ENCODE measurements at places on chromosomes 6 and 20.

DNA sequence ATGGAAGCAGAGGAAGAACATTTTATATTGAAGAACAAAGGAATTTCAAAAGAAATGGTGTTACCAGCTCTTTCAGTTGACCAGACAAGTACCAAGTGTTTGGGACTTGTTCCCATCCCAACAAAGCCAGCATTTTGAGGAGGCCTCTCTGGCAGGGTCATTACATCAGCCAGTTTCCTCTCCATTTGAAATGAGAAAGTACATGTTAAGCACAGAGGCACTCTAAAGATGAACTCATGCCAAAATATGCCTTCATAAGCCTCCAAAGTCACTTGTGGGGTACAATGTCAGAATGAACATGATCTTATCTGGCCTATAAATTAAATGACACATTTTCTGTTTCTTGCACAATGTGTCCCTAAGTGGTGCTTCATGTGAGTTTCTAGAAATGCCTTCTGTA is 223.9 kb downstream of the PRL start:
- DNase-seq: no peak

GRCh38 chr6:82744286-82745015 is 321.2 kb downstream of the UBE3D start:
- no peak for DNase-seq

- DNase-seq: no peak
Measured at GRCh38 chr20:12869669-12870068, 139.1 kb upstream of the SPTLC3 start.

- no peak for DNase-seq
Measured at GRCh38 chr6:23659125-23659524, 466.9 kb upstream of the NRSN1 start.

DNA sequence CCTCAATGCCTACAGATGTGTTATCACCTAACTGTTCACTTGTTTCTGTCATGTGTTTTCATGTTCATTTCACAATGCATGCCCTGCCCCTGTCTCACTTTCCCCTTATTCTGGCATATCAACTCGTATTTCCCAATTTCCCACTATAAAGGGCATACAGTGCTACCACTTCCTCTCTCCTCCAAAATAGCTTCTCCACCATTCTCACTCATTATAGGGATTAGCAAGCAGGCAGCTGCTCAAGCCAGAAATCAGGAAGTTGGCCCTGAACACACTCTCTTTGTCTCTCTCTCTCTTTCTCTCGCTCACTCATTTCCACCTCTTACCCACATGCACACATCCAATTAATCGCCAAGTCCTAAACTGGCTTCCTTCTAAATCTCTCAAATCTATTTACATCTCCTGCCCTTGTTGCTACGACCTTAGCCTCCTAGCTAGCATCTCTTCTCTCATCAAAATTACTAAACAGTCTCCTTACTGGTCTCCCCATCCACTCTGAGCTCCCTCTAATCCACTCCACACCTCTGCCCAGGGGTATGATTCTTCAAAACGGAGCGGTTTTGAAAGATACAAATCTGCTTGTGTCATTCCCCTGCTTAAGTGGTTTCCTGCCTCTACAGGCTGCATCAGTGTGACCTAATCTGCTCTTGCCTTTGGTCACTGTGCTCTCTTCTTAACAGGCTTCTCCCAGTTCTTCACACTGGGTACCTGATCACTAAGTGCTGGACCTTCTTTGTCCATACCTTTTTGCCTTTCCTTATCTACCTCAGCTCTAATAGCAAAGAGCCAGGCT is 196.2 kb downstream of the BTBD9 start:
- DNase-seq: no peak

DNA sequence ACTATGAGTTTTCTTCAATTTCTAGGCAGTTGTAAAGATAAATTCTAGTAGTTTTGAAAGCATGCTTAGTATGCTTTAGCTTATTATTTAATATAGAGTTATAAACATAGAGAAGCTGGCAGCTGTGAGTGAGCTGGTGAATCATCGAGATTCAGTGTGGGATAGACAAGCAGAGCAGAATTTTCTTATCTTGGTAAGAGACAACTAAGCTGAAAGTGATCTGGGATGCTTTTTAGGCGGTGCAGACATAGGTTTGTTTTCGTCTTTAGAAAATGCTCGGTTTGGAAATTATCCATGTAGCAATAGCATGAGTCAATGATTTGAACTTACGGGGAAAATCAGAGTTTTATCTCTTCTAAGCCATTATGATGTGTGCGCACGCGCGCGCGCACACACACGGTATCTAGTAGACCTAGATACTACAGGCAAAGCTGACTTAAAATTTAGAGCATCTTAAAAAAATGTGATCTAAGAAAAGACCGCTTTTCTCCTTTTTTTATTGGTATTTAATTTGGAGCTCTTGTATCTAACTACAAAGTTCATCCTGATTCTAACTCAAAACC is 128.3 kb upstream of the MAP3K7 start:
- no peak for DNase-seq

- no peak for DNase-seq
Measured at GRCh38 chr6:1702580-1703051, 92.9 kb downstream of the FOXC1 start.

GRCh38 chr6:51678274-51678673 is 409.1 kb downstream of the PKHD1 start:
- no peak for DNase-seq

GRCh38 chr6:642805-643204 is 14.1 kb downstream of the HUS1B start:
- DNase-seq: no peak

DNA sequence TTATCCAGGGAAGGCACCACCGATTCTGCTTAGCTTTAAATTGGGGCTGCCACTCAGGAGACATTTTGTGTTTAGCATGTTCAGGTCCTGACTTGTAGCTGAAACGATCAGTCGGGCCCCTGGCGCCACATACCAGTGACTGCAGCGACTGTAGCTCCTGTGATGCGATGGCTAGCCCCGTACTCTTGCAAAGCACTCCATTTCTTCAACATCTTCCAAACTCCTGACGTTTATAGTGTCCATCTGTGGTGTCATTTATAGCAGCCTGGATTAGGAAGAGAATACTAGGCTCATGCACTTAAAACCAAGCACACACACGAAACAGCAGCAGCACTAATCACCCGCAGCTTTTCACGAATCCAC is 13.0 kb downstream of the POU3F2 start:
- DNase-seq: no peak

DNA sequence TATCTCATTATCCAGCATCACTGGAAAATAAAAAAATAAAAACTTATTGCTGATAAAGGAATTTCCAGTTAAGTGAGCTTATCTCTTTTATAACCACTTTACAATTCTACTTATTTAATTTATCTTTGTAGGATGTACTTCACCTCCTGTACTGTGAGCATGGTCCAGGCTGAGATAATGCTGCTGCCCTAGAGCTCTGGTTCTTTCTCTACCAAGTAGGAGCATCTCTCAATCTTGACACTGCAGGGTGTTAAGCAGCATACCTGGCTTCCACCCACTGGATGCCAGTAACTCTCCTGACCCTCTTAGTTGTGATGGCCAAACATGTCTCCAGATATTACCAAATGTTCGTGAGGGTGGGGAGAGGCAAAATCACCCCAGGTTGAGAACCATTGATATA is 454.5 kb downstream of the ADGRB3 start:
- DNase-seq: no peak

DNA sequence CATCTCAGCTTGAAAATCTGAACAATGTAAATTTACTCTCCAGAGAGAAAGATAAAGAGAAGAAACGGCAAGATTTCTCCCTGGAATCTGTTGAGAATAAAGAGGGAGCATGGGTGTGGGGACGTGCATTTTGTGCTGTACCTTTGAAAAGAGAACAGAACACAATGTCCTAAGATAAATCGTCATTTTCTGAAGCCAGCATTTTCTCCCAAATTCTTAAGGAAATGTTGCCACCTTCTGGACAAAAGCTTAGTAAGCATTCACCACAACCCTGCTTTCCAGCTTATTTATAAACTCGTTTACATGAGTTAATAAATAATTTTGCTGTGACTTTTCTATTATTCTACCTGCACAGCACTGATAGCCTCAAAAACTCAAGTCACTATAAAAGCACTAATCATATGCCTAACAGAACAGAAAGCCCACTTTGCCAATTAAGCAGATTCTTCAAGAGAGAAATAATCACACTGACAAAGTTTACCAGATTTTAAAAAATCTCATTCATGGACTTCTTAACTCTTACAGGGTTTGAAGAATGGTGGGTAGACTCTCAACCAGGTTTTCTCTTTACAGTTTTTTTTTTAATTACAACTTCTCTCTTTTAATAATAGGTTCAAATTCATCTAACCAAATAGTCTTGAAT is 155.8 kb downstream of the MBOAT1 start:
- no peak for DNase-seq

- DNase-seq: no peak
Measured at GRCh38 chr6:34748757-34749156, 8.5 kb upstream of the SNRPC start.

- no peak for DNase-seq
Measured at GRCh38 chr6:16491666-16492313, 253.4 kb downstream of the GMPR start.

DNA sequence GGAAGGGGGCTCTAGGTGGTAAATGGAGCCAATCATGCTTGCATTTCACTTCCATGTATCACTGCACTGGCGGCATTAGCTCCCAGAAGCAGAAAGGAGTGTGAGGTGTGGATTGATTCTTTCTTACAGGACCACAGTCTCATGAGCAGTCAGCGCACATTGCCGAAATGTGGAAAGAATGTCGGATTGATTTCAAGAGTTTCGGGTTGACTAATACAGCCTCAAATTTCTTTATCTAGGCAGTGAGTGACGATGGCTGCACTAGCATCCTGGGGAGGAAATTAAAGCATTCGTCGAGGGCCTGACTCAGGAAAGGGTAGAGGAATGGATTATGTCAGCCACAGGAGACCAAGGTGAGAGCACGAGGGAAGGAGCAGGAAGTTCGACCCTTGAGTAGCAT is 222.8 kb upstream of the CDYL start:
- DNase-seq: no peak
